ENCODE measurements at places on chromosomes 13 and 19.
A peak's percentile ranks its signal among the peaks of the same experiment; 100 is the strongest.

DNA sequence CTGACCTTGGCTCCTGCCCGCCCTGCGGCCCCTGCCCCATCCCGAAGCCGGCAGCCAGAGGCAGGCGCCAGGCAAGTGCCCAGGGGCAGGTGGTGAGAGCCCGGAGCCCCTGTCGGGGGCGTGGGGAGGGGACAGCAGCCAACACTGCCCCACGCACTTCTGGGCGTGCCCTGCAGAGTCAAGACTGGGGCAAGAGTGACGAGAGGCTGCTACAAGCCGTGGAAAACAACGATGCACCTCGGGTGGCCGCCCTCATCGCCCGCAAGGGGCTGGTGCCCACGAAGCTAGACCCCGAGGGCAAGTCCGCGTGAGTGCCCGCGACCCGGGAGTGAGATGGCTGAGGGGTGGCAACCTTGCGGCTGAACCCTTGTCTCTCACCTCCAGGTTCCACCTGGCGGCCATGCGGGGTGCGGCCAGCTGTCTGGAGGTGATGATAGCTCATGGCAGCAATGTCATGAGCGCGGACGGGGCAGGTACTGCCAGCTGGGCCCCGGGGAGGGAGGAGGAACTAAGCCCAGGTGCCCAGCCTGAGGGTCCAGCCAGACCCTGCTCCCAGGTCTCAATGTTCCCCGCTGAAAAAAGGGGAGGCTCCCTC is 17.3 kb downstream of the ANKRD24 start:
- DNase-seq, result no peak

DNA sequence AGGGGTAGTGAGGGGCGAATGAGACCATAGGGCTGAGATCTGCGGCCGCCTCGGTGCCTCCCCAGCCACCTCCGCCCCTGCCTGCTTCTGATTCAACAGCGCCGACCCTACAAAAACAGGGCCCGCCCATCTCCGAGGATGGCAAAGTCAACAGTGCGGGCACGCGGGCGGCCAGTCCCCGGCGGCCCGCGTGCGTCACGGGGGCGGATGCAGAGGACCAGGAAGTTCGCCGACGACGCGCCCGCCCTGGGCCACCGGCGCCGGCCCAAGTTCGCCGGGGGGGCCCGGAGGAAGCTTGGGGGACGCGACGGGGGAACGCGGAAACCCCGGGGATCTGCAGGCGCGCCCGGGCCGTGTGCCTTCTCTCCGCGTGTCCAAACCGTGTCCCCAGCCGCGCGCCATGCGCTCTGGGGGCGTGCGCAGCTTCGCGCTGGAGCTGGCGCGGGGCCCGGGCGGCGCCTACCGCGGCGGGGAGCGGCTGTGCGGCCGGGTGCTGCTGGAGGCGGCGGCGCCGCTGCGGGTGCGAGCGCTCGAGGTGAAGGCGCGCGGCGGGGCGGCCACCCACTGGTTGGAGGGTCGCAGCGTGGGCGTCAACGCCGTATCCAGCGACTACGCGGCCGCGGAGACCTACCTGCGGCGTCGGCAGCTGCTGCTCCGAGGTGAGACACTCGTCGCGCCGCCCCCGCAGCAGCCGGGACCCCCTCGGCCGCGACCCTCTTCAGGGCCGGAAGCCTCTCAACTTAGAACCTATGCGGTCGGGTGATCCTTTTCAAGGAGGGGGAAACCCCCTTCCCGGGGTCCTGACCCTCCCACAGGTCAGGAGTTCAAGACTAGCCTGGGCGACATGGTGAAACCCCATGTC is 6.8 kb upstream of the ARRDC2 start:
- peak; percentile 58 for DNase-seq

DNA sequence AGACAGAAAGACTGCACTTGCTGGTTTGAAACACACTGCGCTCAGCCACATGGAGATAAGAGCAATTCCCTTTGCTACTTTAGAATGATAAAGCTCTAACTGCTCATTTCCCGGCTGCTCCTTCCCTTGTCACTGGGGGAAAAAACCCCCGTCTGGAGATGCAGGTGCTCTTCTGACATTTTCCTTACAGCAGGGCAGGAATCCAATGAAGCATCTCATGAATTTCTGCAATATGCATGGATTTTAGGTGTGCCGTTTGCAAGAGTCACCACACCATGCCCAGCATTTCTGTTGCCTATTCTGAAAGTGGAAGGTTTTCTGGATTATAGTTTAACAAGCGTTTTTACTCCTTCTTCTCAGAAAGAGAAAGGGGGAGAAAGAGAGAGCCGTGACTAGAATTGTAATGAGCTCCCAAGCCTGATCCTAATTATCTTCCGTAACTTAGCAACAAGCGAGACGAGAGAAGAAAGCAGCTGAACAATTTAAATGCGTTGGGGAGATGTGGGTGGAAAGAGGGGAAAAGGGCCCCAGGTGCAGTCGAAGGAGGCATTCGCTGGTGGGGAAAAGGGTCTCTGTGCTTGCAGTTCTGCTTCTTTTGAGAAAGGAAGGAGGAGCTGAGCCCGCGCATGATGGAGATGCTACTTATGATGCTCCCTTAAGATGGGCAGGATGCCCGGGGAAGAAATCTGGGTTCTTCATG is 76.6 kb upstream of the SPATA13 start:
- no peak for DNase-seq

DNA sequence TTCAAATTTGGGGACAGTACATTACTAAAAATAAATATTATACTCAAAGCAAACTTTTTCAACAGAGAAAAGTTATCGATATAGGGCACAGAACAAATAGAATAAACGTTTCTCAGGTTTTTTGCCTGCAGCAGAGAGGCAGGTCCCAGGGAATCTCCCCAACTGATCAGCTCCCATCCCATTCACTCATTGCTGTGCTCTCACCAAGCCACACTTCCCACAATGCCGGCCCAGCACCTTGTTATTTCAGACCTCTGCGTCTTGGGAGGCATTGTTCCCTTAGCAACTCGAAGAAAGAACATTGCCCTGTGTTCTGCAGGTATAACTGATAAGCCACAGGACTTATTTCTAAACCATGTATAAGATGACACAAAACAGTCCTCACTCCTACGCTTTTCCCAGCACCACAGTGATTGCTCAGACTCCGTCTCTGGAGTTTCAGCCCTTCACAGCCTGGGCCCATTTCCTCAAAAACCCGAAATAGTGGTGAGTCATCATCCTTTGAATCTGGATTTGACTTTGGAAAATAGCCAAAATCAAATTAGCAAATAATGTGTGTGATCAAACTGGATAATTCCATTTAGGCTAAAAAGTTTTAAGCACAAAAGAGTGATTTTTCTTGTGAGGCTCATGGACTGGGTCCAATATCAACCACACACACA is 100.4 kb downstream of the DCLK1 start:
- no peak for DNase-seq

DNA sequence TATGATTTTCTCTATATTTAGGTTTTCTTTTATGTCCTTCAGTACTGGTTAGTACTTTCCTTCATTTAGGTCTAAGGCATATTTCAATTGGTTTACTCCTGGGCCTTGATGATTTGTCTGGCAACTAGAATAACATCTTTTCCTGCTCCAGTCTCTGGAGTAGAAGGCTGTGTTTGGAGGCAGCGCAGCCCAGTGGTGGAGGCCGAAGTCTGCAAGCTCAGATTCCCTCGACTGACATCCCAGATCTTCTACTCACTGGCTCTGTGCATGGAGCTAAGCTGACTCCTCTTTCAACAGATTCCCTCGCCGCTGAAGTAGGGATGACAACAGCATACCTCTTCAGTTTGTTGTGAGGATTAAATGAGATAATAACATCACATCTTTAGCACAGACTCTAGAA is 141.0 kb downstream of the RAP2A start:
- DNase-seq, result no peak

- peak; percentile 20 for DNase-seq
Observed at GRCh38 chr19:30023330-30023729, 81.3 kb downstream of the URI1 start.

Measured in GF-D8 (cell line).